ENCODE measurements at places on chromosomes 7 and 10. TPM values are rescaled to one million over a fixed set of nuclear protein-coding genes. Genes with fewer than 3 reads are reported as not detected.

Gene ZEB1
- 60.8 TPM for polyA plus RNA-seq

Gene PNLIP
- polyA plus RNA-seq = not detected

GRCh38 chr7:601595-602340 is 82.1 kb upstream of the PDGFA start:
- DNase-seq = peak; percentile 29

- peak; percentile 86 for DNase-seq
Observed at GRCh38 chr10:61448841-61449600, 4.2 kb downstream of the TMEM26 start.

All from forelimb muscle (tissue), 1 donor.